Activated B cell treated with CpG ODN at 0.5 μM for 24 hours (primary cell): ENCODE measurements at places on chromosomes 5 and 9.

- no peak for DNase-seq
These were observed at the start of gene HAND1 for GRCh38 chr5:154478224-154478565. TSS of gene HAND1 (minus strand) at chr5:154478227. CDS start at chr5:154478008, 219 bp downstream.

DNA sequence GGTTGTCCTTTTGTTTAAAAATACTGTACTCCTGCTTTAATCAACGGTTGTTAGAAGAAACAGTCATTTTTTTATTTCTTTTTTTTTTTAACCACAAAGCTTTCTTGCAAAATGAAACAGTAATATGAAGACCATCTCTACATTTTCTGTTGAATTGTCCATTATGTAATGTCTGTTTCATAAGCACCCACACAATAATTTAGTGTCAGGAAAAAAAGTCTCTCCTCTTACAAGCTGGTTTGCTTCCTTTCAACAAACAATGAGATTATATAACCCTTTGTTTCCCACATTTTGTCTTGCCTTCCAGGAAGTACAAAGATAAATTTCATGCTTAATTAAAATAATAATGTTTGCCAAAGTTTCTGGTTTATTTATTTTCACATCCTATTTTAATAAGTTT, 16.7 kb downstream of the CTNNAL1 start:
- DNase-seq = no peak

DNA sequence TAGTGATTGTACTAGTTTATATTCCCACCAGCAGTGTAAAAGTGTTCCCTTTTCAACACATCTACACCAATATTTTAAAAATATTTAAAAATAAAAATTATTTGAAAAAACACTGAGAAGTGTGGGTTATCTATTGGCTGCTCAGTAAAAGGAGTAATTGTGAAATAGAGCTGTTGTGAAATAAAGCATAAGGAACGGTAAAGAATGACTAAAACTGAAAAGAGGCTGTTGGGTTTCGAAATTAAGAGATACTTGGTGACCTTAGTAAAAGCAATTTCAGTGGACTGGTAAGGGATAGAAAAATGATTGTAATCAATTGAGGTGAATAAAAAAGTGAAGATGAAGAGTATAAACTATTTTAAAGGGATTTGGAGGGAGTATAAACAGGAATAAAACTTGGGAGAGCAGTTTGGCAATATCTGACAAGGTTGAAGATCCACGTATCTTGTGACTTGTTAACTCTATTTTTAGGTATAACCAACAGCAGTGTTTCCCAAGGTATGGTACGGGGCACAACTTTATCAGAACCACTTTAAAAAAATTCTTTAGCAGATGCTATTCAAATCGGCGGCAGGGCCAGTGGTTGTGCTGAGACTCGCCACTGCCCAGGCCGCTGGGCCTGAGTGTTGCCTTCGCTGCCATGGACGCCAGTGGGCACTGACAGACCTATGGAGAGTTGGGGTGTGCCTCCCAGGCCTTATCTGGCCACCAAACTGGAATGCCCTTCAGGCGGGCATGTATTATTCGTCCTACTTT, 63.3 kb downstream of the TMEM38B start:
- no peak for DNase-seq

GRCh38 chr9:69499407-69499806, 172.8 kb downstream of the APBA1 start:
- DNase-seq = no peak

- DNase-seq = no peak
These were observed 82.2 kb downstream of the HABP4 start for GRCh38 chr9:96532173-96532572.

- no peak for DNase-seq
These were observed 43.2 kb downstream of the PSMB7 start for GRCh38 chr9:124372038-124372437.

- no peak for DNase-seq
These were observed 153.9 kb downstream of the ARRDC3 start for GRCh38 chr5:91229031-91229727.

GRCh38 chr5:178538741-178539229, 51.4 kb downstream of the COL23A1 start:
- no peak for DNase-seq

DNA sequence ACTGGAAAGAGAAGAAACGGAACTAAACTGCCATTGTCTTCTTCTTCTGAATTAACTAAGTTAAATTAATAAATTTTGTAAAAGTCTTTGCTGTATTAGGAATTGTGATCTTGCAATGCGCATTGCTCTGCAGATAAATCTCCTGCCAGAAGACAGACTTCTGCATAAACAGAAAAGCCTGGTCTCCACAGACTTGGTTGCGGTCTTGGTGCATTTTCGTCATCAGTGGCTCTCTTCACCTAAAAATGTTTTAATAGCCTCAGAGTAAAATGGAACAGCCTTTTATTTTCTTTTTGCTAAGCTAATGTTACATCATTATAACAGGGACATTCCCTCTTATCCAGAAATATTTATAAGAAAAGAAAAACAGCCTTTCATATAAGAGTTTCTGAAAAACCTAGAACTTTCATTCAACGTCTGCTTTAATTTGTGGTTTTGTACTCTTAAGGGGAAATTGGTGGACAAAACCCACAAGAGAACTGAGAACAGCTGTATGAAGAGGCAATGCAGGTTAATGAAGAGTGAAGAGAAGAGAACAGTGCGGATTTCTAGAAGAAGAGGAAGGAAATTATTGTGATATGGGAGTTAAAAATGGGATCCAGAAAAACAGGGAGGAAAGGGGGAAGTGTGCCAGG, 10.1 kb downstream of the IFNA5 start:
- DNase-seq = no peak

DNA sequence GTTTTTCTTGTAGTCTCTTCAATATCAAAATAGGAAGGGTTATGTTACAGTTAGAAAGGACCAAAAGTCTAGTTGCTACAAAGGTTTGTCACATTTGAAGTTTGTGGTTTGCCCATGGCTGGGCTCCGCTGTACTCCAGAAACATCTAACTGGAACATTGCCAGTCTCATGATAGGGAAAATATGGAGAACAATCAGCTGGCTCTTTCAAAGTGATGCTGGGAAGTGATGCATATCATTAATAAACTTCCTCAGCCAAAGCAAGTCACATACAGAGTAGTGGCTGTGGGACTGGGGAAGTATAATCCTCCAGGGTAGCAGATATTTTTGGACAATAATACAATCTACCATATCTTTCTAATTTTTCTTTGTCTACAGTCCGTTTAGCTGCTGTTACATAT, 8.8 kb downstream of the BTF3 start:
- DNase-seq = no peak

DNA sequence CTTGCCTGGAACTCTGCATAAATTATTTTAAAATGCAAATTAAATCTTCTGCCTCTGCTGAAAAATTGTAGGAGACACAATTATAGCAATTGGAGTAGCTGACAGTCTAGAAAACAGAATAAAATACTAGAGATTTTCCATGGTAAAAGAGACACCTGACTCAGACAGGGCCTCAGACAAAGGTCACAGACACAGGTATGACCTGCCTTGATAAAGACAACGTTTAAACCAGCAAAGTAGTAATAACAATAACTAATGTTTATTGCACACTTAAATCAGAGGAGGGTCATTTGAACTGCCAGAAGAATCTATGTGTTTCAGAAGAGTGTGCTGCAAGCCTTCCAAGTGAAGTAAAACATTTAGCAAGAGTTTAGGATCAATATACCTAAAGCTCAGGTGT, 3.9 kb downstream of the SOWAHA start:
- no peak for DNase-seq

DNA sequence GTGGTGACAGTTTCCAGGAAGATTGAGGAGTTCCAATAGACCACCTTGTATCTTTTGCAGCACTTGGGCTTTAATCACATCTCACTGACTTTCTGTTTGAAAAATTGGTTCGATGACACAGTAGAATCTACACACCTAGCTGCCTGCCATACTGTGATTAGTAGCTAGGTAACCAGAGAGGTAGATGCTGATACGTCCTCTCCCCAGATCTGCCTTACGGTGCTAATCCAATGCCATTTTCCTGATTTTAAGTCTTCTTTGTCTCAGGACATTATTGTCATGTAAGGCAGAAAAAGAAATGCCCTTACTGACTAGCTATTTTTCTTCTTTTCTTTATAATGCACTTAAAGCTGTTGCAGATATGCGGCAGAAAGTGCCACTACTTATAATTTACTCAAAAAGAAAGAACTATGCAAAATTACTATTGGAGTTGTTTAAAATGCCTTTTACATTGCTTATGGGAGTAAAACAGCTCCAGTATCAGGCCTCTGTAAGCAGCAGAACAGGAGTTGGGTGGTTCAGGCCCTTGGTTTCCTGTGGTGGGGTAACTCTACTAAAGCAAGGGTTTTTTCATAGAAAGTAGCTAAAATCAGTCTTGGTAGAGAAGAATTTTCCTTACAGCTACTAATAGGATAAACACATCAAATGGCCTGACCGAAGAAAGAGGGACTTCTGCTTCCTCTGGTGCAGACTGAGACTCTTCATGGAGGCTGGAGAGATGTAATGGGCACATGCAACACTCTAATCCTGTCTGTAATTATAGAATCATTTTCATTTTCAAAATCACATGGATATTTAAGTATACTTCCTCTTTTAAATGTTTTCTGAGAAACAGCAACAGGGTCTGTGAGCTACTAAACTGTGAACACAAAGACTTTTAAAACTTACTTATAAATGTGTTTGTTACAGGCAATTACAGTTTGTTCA, 177.2 kb downstream of the MAPKAP1 start:
- DNase-seq = no peak

DNA sequence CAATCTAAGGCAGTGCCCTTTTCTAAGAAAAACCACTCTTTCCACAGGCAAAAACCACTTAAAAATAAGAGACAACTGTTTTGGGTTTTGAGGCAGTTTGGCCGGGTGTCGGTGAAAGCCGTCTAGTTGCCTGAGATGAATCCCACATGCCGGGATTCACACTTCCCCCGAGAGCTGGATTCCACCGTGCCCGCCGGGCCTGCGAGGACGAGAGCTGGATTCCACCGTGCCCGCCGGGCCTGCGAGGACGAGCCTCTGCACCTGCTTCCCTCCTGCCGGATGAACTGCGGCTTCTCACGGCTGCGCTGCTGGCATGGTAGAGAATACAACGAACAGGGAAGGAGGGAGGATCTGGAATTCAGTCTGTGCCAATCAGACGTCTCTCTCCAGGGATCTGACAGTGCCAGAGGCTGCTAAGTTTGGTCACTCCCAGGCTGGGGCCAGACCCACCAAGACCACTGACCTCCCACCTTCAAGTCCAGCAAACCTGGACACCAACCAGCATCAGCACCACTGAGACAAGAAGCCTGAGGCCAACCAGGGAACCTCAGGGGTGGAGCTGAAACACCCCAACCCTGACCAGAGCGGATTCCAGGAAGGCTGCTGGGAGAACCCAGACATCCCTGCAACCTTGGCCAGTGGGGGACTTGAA, 23.0 kb downstream of the VAV2 start:
- no peak for DNase-seq

- no peak for DNase-seq
These were observed 23.6 kb upstream of the CERCAM start for GRCh38 chr9:128396970-128397613.

GRCh38 chr9:100082782-100083181, 16.0 kb downstream of the ERP44 start:
- no peak for DNase-seq

DNA sequence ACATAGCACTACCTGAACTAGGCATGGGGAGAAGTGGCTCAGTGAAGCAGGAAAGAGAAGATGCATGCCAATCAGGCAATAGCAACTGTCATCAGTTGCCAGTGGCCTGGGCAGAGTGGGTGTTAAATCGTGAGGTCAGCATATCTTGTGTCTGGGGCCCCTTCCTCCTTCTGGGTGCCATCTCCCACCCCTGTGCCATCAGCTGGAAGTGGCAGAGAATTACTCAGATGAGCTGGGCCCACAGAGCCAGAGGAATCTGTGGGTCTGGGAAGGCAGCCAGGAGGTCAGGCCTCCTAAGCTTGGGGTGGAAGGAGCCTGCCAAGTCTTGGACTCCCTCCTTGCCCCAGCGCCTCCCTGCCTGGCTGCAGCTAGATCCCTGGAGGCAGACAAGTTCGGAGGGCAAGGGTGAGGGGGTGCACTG, 66.5 kb downstream of the GALNT12 start:
- DNase-seq = no peak

- DNase-seq = no peak
These were observed 12.7 kb downstream of the ABLIM3 start for GRCh38 chr5:149153751-149154610.

DNA sequence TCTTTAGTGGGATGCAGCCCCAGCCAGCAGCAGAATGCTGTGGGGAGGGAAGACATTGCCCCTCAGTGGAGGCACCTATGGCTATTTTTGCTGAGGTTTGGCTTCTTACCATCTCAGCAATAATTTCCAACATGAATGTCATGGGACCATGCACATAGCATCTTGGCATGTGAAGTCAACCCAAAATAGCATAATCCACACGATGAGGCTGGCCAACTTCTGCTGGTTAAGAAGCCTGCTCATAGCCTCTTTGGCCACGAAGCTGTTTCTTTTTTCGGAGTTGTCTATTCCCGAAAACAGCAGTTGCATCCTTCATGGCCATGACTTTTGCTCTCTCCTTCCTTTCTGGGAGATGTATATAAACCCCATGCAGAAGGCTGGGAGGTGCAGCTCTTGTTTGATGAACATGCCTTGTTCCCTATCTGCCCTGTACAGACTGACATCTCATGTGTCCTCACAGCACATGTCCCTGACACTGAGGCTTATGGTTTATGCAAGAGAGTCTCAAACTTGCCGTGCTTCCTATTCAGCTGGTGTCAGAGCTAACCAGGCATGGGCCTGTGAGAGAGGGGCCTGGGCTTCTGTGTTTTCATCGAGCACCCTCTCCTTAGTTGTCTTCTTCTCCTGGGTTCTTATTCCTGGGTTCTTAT, 45.3 kb downstream of the SYK start:
- DNase-seq = no peak

- no peak for DNase-seq
These were observed 50.4 kb downstream of the ACO1 start for GRCh38 chr9:32434892-32435291.

GRCh38 chr9:89497257-89497963, 503 bp downstream of the SEMA4D start:
- peak; percentile 26 for DNase-seq

GRCh38 chr5:41764650-41765049, 105.6 kb downstream of the OXCT1 start:
- no peak for DNase-seq

DNA sequence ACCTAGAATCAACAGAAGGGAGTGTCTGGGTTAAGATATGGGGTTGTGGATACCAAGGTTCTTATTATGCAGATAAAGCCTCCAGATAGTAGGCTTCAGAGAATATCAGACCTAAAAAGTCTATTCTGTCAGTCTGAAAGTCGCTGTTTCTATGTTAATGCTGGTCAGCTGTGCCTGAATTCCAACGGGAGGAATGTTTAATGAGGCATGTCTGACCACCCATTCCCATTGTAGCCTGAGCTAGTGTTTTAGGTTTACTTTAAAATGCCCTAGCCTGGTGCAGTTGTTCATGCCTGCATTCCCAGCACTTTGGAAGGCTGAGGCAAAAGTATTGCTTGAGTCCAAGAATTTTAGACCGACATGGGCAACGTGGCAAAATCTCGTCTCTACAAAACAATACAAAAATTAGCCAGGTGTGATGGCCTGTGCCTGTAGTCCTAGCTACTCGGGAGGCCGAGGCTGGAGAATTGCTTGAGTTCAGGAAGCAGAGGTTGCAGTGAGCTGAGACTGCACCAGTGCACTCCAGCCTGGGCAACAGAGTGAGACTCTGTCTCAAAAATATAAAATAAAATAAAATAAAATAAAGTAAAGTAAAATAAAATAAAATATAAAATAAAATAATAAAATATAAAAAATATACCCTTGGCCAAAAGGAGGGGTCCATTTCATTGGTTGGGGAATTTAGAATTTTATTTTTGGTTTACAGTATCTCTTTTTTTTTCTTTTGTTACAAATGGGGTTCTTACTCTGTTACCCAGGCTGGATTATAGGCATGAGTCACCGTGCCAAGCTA, 7.8 kb upstream of the SOX30 start:
- no peak for DNase-seq
